ENCODE measurements at places on chromosomes 2 and 18. TPM values are rescaled to one million over a fixed set of nuclear protein-coding genes. Genes with fewer than 3 reads are reported as not detected.

Gene C1GALT1C1L
- total RNA-seq: not detected

Gene MIB1
- total RNA-seq: 64.0 TPM

Gene ZNF521
- total RNA-seq: not detected

Gene KIF5C
- 33.1 TPM for total RNA-seq

Gene NDC80
- 64.4 TPM for total RNA-seq

Gene SKA1
- total RNA-seq: 40.7 TPM

DNA sequence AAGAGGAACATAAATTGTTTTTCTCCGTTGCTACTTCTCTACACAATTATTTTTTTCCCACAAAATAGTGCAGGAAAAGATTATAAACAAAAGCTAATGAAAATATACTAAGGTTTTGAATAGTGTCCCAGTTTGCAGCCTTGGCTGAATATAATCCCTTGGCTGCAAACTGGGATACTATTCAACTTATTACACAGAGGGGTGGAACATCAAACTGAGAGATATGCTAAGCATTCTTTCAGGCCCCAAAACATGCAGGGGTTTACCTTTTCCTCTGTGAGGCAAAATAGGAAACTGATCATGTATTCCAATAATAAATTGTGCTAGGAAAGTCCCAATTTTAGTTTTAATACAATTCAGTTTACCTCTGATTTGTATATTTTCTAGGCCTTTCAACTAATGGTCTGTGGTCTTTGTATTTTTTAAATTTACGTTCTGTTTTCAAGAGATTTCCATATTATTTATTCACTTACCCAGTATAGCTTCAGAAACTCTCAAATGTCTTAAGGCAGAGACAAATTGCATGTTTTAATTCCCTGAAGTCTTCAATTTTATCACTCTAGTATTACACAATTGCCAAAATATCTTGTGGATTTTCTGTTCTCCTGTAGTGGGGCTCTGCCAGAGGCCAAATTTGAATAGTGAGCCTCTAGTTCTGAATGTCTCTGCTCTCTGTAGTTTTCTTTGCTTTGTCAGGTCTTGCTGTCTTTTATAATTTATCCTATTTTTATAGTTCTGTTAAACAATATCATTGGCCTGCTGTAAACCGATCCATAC, 63.9 kb downstream of the PPP1R1C start:
- ATAC-seq: no peak

DNA sequence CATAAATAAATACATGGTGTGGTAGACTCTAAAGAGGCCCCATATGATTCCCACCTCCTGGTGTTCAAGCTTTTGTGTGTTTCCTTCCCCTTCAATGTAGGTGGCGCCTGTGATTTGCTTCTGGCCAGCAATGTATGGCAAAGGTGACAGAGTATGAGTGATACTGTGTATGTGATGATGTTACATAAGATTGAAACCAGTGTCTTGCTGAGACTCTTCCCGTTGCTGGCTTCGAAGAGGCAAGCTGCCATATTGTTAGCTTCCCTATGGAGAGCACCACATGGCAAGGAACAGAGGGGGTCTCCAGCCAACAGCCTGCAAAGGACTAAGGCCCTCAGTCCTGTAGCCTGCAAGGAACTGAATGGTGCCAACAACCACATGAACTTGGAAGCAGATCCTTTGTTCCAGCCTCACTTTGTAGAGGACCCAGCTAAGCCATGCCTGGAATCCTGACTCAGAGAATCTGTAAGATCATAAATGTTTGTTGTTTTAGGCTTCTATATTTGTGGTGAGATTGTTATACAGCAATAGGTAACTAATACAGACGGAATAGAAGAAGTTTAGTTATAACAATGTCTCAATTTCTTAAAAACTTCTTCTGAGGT, 1.7 kb upstream of the SMAD4 start:
- peak; percentile 19 for ATAC-seq

DNA sequence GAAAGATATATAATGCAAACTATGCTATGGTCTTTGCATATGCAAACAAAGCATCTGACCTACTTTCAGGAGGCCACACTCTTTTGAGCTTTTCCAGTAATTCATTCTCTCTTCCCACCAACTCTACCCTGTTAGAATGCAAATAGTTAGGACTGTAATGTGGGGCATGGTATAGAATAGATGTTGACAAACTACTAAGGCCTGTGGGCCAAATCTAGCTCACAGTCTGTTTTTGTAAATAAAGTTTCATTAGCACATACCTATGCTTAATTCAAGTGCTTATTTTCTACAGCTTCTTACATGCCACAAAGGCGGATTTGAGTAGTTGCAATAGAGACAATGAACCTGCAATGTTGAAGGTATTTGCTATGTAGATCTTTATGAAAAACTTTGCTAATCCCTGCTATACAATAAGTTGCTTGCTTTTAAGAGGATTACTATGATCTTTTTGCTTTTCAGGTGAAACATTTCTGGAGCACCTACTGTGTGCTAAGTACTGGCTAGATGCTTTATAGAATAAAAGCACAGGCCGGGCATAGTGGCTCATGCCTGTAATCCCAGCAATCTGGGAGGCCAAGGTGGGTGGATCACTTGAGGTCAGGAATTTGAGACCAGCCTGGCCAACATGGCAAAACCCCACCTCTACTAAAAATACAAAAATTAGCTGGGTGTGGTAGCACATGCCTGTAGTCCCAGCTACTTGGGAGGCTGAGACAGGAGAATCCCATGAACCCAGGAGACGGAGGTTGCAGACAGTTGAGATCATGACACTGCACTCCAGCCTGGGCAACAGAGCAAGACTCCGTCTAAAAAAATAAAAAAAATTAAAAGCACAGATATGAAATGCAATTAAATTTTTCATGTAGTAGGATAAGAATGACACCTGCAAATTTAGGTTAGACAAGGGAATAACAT, 267.8 kb downstream of the DPP10 start:
- no peak for ATAC-seq

DNA sequence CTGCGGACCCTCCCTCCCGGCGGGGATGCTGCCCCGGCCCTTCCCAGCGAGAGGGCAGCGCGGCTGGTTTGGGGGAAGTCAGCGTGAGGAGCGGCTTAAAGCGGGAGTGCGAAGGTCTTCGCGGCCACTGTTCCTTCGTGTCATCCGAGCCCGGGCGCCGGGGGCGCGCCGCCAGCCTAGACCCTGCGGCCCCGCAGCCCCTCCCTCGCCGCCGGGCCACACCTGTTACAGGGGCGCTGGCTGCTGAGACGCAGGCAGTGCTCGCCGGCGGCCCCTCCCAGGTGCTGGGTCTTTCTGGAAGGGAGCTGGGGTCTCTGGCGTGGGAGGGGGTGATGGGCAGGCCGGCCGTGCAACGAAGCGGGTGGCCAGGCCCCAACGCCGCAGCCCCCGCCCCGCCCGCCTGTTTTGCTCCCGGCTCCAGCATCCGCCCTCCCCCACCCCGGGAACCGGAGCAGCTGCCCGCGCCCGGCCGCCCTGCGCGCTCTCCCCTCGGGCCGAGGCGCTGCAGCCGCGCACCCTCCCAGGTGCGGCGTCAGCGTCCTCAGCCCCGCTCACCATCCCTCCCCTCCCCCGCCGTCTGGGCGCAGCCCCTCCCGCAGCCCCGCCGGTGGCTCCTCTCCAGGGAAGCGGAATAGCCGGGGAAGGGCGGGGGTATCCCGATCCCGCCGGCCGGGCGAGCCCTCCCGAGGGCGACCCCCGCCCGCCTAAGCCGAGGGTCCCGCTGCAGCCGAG, 727 bp downstream of the KIF1A start:
- no peak for ATAC-seq

DNA sequence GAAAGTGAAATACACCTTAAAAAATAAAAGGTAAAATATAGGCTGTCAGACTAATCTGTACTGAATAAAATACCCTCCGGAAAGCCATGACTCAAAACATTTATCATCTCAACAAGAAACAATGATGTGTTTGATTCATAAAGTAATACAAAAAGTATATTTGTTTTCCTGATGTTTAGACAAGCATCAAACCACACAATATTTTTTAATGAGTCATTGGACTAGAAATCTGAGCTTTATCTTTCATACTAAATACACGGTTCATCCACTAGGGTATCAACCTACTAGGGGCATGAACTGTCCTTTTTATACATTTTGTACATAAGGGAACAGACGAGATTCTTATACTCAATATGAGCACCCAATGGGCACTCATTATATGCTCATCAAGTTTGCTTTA, 31.3 kb downstream of the CD226 start:
- ATAC-seq: peak; percentile 38

DNA sequence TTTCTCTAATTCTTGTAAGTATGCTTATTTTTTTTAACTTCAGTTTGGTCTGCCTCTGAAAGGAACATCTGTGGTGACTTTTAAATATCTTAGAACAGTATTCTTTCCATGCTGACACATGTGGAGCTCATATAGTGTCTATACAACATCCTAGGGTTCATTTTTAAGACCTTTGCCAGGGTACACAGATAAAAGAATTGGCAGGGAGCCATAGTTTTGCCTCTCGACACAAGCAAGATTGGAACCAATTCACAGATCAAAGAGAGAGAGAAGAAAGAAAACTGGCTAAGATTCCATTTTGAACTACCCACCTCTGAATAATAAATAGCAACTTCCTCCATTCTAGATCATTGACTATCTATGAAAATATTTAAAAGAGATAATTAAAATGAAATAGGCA, 142.7 kb upstream of the ST6GAL2 start:
- no peak for ATAC-seq

DNA sequence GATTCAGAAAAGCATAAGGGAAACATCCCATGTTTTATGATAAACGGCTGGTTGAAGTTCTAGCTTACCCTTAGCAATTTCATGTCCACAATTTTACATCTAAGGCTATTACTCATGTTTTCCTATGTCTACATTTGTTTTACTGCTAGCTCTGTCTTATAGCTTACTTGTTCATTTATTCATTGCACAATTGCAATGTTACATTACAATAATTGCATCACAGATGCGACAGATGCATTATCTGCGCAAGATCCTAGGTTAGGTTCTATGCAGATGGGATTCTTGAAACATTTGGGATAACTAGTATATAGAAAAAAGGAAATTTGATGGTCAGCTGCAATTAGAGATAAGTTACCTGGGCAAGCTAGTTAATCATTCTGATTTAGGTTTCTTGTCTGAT, 108.4 kb downstream of the ARHGAP28 start:
- ATAC-seq: no peak

DNA sequence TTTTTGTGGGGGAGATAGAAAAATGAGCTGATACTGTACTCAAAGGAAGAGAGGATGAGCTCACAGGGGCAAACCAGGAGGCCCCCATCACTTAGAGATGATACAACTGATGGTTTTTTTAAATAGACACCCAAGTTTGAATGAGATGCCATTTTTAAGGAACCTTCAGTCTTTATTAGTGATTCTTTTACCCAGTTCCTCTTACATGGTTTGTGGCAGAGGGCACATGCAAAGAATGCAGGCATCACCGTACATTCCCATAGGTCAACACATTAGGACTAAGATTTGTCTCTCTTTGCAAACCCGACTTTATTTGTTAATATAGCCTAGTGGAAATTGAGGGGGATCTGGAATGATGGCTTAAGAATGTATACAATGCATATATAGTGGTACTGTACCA, 250.9 kb downstream of the ASXL3 start:
- no peak for ATAC-seq

- peak; percentile 76 for ATAC-seq
Observed at GRCh38 chr2:136034629-136035028, 49.2 kb upstream of the DARS1 start.

DNA sequence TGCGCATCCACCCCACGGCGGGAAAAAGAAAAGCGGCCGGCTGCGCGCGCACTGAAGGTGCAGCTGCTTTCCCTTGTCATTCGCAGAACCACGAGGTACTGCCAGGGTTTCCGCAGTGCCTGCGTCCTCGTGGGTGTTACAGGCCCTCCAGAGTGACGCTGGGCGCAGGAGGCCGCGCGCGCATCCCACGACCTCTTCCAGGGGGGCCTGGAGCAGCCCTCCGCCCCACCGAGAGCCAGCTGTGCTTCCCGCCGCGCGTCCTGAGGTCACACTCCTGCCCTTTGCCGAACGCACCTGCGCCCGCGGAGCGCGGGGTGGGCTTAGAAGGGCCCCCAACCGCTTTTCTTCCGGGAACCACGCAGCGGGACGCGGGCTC, 378 bp upstream of the IAH1 start:
- ATAC-seq: peak; percentile 61

- ATAC-seq: no peak
Observed at GRCh38 chr2:151391436-151391835, 18.3 kb upstream of the RIF1 start.

DNA sequence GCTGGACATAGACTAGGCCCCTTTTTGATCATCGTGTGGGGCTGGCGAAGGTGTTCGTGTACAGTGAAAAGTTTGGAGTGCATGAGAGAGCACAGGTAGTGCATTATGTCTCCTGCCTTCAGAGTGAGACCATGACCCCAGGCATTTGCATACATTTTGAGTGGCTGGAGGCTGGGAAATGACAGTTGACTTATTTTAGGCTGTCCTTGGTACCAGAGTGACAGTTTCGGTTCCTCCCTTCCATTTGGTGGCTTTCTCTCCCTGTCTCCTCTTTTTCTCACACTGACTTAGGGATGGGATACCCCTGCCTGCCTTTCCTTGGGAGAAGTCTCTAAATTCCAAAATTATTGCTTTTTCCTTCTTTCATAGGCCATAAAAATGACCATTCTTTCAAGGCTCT, 20.1 kb downstream of the SERPINB12 start:
- ATAC-seq: no peak

DNA sequence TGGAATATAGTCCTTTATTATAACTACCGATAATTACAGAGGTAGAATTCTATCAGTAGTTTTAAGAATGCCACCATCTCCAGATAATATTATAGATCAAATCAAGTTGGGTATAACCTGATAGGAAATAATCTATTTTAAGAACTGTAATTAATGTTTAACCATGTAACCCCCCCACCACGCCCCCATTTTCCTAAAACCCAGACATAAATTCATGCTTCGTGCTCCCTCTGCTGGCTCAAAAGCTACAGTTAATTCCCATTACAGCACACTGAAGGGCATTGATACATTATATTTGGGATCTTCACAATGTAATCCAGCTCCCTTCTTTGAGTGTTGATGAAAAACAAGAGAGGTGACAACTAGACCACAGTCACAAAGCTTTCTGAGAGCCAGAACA, 228.0 kb upstream of the SMAD7 start:
- no peak for ATAC-seq

DNA sequence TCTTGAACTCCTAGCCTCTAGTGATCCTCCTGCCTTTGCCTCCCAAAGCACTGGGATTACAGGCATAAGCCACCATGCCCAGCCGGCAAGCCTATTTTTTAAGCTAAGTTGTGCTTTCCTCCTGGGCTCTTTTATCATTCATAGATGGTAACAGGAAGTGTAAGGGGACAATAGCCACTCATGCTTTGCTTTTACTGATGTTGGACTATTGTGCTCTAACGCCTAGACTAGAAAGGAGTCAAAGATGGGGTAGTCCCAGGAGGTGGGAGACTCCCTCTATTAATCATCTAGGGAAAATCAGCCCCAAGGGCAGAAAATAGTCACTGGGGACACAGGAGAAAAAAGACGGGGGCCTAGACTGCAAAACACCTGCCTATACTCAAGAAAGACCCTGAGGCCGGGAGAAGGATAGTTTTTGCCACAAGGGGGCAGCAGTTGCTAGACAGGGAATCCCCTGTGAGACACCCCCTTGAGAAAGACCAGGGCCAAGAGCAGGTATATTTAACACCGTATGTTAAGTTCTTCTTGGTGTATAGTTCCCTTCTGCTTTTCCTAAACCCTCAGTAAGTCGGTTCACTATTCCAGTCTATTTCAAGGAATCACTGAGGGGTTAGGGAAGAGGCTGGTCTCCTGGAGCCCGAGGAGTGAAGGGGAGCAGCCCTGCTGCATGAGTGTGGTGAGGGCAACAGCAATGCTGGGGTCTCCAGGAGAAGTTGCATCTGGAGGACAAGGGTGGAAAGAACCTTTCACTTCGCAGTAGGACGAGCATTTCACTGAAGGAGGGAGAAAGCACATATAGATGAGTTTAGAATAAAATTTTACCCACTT, 2.1 kb upstream of the CXCR1 start:
- peak; percentile 58 for ATAC-seq
